ENCODE measurements at places on chromosomes 4 and X.

DNA sequence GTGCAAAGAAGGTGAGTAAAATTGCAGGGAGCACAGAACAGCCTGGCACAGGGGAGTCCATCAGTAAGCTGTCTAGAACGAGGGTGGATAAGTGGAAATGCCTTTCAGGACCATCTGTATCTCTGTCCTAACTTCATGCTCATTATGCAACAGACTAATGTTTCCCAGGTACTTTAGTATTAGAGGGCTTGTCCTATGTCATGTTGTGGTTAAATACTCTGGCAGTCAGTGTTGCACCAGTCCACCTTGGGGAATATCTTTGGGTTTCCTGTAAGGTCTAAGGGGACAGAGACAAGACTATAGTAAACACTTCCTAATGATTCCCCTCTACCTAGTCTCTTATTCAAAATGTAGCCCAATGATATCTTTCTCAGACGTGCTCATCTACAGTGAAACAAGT, 21.3 kb downstream of the NOCT start:
- no peak for DNase-seq

GRCh38 chr4:73803213-73803612, 33.3 kb upstream of the CXCL6 start:
- no peak for DNase-seq

DNA sequence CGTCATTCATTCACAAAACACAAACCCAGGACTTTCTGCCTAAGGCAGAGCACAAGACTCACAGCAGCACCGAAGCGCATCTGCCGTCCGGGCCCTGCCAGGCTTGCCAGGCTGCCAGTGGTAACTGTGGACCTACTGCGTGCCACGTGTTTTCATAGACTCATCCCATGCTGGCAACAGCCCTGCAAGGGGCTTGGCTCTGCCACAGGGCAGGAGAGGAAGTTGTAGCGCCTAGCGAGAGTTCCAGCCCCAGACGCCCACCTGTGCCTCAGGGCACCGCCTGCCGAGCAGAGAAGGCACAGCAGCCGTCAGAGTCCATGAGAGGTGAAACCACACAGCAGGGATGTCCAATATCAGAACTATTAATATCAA, 18.9 kb upstream of the MRFAP1 start:
- DNase-seq: no peak

- peak; percentile 5 for DNase-seq
Observed at GRCh38 chr4:107825072-107825824, 516 bp downstream of the SGMS2 start.

GRCh38 chr4:40040908-40041307, 15.7 kb upstream of the N4BP2 start:
- no peak for DNase-seq

DNA sequence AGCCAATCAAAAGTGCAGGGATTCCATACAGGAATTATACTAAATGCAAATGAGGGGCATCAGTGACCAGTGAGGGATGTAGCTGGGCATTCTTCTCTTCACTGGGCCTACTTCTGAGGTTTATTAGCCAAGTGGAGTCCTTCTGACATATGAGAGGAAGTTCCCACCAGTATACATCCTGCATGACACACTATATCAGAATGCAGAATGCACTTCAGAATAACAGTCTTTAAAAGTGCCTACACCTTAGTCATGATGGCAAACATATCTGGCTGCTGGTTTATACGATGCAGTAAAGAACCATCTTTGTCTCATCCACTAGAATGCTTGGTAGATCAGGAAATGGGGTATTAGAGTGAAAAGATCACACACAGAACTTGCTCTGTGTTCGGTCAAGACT, 180.3 kb upstream of the PPARGC1A start:
- DNase-seq: no peak

DNA sequence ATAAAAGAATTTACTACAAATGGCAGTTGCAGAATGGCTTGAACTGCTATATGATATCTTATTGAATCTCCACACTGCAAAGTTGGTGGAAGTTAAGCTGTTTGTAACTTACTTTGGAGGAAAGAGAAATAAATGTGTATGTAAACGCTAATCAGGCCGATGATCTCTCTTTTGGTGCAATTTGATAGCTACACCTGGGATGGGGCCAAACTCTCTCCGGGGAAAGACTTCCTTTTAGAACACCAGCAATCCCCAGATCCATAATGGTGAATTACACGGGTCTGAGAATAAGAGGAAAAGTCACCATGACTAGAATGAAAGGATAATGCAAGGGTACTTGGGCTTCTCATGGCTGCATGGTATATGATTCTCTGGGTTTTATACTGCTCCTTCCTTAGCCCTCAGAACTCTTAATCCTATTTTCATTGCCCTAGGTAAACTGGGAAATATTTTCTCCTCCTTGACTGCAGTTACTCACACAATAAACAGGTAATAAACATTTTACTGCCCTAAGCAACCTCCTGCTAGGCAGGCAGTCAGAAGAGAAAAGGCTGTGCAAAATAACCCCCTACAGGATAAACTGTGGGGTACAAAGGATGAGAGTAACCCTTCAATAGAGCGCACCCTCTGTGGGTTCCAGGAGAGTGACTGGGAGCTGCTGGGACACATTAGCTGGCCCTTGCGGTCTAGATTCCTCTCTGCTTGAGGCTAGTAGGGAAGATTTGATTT, 109.3 kb downstream of the MGST2 start:
- no peak for DNase-seq

- no peak for DNase-seq
Observed at GRCh38 chr4:1879485-1879884, 8.3 kb downstream of the NSD2 start.

DNA sequence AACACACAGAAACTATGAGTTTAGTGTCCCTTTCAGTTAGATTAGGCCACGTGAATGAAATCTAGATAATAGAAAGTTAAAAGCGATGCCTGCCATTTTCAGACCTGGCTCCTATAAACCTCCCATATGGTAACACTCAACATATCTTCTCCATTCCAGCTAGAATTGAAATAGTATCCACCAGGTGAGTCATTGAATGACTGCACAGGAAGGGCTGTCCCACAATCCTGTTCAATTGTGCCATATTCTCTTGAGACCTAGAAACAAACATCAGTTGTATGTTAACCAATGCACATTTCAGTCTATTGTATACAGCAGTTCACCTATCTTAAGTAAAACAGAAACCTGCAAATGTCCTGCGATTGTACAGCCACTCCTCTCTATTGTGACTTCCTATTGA, 659.3 kb upstream of the SLIT2 start:
- no peak for DNase-seq

DNA sequence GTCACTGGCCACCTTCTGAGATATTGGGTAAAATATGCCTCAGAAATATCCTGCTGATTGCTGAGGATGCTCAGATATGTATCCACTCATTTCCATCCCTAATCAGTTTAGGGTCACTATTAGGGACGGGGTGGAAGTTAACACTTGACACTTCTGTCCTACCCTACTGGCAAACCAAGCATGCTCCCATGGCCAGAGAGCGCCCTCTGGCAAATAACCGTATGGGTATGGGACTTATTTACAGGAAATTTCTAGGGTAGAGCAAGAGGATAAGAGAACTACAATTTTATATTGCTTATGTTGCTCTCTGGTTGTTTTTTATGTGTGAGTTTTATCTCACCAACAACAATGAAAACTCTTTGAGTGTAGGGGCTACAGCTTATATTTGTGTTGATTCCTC, 86.8 kb upstream of the TSPAN7 start:
- DNase-seq: no peak

- DNase-seq: no peak
Observed at GRCh38 chr4:9146967-9147366, 23.2 kb upstream of the FAM90A26 start.

GRCh38 chr4:163703251-163703650, 208.8 kb downstream of the TMA16 start:
- DNase-seq: no peak

GRCh38 chr4:7032596-7032995, 10.6 kb upstream of the TADA2B start:
- DNase-seq: no peak

DNA sequence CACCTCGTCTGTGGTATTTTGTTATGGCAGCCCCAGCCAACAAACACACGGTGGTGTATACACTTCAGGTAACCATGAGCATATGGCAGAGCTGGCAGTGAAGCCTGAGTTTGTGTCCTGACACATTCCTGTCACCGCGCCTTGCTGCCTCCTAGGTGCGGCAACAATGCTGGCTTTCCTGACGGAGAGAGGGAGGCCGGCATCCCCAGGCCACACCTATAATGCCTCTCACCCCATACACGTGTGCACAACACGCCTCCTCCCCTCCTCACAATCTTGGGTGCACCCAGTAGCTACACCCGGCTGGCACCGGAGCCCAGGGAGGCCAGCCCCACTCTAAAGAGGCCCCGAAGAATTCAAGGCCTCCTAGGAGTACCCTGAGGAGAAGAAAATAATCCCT, 158.5 kb downstream of the NSUN7 start:
- no peak for DNase-seq

DNA sequence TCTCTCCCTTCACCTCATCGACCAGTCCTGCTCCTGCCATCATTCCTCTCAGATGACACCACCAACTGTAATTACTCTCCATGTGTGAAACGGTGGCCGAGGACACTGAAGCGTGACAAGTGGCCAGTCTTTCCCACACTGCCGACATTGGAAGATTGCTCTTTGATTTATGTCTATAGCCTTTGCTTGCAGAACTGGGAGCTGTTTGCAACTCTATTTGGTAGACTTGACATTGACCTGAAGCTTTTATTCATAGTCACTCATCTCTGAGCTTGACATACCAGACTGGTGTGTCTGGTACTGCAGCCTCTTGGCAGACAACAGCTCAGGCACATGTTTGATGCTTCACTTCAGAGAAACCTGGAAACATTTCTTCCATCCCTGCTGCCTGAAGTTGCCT, 121.8 kb upstream of the GALNT7 start:
- DNase-seq: no peak

DNA sequence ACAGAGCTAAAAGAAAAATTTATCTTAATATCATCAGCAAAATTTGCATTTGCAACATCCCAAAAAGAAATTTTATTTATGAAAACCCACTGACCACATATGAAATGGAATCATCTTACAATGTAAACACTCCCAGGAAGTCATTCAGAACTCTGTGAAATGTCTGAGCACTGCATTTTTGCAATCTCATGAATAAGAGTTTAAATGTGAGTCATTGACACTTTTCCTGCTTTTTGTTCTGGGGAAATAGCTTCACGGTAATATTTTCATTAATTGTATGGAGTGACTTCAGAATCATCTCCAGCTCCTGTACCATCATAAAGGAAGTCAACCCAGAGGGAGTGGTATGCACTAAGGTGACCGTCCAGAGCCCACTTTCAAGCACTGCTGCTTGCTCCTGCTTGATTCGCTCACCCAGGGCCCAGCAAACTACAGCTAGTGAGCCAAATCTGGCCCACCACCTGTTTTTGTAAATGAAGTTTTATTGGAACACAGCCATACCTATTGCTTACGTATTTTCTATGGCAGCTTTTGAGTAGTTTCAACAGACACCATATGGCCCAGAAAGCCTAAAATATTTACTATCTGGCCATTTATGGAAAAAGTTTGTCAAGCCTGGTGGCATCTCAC, 17.2 kb downstream of the EDNRA start:
- DNase-seq: no peak

GRCh38 chr4:151094290-151094751, 5.1 kb upstream of the RPS3A start:
- DNase-seq: no peak

DNA sequence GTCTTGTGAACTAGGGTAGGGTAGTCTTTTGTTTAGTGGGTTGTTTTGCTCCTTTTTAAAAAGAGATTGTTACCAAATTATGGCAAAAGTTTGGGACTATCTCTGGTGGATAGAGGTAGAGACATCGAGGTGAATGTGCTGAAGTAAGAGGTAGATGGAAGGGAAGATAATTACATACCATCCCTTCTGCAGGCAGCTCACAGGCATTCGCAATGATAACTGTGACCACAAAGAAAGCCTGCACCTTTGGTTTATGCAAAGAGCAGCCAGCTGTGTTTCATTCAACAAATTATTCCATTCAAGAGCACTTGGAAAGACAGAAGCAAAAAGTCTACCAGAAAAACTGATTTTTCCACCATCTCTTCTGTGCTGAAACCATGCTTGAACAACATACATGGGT, 155.6 kb downstream of the GATB start:
- DNase-seq: no peak

DNA sequence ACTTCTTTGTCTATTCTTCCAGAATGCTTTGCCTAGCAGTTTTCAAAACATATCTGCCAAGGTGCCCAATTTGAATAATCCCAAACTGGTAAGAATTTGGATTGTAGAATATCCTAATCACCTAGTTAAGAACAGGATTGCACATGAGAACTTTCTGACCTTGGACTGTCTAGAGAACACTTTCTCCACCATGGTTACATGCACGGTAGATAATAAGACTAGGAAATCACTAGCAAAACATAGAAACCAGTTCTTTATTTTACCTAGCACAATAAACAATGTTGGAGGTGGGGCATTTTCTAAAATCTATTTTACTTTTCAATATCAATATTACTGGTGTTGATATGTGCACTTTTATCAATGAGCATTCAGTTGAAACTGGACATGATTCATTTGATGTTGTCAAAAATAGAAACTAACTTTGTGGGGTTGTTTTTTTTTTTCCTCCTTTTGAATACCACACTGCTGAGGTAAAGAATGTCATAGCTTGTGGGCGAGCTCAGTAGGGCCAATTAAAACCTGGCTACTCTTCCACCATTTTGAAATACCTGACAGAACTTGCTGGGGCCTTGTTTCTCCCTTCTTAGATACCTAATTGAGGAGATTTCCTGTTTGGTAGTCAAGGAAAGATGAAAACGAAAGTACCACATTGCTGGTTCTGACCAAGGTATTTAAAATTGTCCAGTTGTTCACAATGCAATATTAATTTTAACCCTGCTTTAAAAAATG, 10.4 kb downstream of the MID1IP1 start:
- DNase-seq: no peak

GRCh38 chr4:82362565-82362964, 11.2 kb downstream of the HNRNPD start:
- no peak for DNase-seq

DNA sequence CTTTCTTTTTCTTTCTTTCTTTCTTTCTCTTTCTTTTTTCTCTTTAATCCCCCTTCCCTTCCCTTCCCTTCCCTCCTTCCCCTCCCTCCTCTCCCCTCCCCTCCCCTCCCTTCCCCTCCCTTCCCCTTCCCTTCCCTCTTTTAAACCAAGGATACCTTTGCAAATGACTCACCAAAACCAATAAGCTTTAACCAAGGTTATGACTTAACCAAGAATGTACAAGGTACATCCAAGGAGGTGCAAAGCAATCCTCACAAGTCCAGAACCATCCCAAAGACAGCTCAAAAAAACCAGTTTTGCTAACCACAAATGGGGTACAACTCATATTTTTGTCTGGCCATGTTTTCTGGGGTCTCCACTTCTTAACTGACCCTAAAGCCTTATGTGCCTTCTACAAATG, 174.7 kb upstream of the PPP1R2C start:
- no peak for DNase-seq

DNA sequence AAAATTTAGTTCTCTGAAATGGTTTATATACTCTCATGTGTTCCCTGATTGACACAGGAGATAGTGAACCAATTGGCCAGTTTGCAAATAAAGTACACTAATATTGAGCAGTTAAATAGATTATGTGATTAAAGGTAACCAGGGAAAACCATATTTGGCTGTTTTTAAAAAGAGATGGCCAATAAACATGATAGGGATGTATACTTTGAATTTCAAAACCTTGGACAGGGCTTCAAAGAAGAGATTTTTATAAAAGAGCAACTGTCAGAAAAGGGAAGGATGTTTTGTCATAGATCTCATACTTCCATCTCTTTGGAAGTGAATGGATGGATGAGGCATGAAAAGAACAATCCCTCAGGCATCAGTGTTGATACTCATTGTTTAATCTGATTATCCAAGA, 825.3 kb downstream of the STIM2 start:
- no peak for DNase-seq

GRCh38 chr4:10893395-10893794, 208.8 kb upstream of the CLNK start:
- DNase-seq: peak; percentile 2

Data from frontal cortex (tissue), 4 donors.